ENCODE measurements at places on chromosomes 3 and 15.

DNA sequence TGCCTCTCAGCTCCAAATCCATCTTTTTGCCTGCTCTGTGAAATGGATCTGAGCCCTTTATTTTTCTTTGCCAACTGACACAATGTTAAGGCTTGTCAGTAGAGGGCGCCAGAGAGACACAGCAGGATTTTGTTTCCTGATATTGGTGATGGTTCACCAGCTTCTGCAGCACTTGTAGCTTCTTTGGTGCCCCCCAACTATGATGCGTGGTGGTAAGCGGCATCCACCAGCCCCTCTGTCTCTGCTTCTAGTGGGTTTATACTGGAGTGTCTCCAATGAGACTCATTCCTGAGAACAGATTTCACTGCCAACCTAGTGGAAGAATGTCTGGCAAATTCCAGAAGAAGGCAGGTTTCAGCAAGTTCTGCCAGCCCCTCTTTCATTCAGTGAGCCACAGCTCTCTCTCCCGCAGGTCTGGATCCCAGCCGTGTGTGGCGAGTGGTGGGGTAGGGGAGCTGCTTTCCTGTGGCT is 471.9 kb upstream of the FRG2C start:
- DNase-seq, result no peak

DNA sequence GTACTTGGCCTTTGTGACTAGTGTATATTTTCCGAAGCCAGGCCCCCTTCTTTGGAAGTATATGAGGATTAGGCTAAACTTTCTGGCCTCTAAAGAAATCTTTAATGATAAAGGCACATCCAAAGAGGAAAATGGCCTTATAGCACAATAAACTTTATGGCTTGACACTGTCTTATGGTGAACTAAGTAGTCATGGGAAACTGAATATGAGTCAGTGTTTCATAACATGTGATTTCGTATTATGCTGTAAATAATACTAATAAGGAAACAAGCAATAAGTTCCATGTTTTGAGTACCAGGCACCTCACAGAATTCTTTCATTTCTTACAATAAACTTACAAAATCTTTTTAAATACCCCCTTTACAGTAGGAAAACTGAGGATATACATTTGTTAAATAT is 8.2 kb downstream of the ZPLD1 start:
- no peak for DNase-seq

DNA sequence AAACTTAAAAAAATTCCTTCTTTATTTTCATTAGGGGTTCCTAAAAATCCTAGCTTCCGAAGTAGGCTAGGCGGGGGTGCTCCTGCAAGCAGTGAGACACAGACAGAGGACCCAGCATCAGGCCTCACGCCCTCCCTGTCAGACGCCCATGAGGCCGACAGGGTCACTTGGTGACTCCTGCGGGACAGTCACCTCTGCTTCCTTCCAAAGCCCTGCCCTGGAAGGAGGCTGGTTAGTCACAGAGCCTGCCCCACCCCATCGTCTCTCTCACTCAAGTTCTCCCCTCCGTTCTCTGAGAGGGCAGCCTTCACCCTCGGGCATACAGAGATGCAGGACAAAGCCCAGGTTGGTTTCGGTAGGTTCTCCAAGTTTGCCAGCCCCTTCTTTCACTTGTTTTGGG is 38.6 kb downstream of the EHD4 start:
- no peak for DNase-seq

DNA sequence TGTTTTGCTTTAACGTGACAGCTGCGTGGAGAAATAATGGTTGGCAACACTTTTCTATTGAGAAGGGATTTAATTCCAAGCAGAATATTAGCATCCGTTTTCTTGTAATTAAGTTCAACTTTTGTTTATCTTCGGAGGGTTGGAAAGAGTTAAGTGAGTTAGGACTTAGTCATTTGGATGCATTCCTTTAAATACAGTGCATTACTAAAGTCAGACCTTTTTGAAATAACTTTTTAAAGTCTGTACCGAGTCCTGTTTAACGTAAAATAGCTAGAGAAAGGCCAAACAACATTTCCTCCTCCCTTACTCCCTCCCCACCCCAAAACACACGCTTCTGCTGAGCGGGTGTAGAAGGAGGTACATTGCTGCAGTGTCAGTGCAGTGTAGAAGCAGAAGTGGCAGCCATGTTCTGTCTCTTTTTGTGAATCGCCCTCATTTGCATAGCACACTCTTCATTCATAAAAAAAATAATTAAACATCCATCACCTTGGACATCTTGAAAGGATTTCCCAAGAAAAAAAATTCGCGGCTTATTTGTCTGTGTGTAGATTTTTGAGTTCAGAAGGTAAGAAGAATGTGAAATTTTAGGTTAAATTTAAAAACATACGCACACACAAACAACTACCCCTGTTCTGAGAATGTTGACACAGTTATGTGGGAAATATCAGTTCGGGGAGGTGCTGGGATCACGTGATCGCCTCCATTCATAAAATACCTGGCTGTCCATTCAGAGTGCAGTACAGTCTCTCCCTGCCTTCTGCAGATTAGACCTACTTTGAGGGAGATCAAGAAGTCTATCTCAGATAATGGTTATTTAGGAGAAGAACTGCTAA is 1.6 kb downstream of the SPRED1 start:
- DNase-seq, result peak; percentile 18

- DNase-seq, result no peak
These were observed 3.0 kb downstream of the SNAP23 start for GRCh38 chr15:42498212-42499068.

- no peak for DNase-seq
These were observed 288.5 kb downstream of the VGLL3 start for GRCh38 chr3:86702381-86702958.

DNA sequence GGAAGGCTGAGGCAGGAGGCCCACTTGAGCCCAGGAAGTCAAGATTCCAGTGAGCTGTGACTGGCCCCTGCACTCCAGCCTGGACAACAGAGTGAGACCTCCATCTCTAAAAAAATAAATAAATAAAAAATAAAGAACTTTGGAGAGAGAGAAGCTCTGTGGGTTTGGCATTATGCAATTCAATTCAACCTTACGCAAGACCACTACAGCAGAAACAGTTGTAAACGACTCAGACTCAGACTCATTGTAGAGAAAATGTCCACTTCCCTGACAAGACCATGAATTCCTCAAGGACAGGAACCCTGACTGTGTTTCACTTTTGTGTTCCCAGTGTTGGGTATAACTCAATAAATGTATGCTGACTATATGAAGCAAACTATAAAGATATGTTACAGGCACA is 90.3 kb upstream of the C3orf80 start:
- no peak for DNase-seq

DNA sequence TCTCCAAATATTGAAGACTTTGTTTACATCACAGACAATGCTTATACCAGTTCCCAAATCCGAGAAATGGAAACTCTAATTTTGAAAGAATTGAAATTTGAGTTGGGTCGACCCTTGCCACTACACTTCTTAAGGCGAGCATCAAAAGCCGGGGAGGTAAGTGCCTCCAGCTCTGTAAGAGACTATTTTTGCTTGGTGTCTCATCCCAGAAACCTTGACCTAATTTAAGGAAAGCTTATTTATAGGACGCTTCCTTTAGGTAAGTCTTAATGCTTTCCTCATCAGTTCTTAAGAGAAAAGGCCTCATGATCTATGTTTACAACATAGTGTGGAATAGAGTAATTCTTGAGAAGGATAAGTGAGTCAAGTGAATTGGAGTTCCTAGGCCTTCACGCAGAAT is 11.8 kb downstream of the CCNB2 start:
- DNase-seq, result no peak

GRCh38 chr3:67241084-67241483 is 243.0 kb downstream of the KBTBD8 start:
- no peak for DNase-seq

DNA sequence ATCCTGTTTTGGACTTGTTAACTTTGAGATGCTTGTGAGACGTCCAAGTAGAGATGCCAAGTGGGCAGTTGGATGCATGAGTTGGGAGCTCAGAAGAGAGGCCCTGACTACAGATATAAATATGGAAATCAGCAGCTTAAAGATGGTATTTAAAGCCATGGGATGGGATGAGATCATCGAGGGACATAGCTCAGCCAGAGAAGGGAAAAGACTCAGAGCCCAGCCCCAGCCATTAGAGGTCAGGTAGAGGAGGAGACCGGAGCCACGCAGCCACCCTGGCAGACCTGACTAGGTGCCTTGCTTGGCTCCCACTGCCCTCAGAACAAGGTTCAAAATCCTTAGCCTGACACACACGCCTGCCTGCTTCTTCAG is 31.1 kb downstream of the ATP2B2 start:
- no peak for DNase-seq

DNA sequence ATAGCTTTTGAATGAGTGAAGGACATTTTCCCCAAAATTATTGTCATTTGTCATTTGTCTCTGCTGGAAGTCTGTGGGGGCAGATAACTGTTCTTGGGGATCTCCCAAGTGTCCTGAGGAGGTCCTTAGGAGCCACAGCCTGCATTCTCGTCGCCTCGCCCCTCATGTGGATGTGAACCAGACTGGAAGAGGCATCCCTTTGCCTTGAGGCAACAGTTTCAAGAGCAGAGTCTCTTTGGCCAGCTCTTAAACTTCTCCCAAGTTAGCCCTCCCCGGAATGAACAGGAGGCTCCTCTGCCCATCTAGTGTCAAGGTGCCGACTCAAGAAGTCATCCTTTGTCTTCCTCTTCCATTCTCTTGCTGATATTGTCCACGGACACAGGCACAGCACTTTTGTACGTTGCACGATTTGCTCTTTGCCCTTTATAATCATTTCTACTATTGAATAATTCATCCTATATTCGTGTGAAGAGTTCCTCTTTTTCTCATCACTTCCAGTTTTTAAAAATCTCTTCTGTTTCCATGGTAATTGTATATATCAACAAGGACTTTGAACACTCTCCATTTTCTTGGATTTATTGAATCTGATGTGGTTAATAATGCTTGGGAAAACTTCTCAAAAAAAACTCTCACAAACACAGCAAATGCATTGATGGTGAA is 40.8 kb upstream of the CD47 start:
- DNase-seq, result no peak

GRCh38 chr3:53536282-53536681 is 41.9 kb downstream of the CACNA1D start:
- no peak for DNase-seq

DNA sequence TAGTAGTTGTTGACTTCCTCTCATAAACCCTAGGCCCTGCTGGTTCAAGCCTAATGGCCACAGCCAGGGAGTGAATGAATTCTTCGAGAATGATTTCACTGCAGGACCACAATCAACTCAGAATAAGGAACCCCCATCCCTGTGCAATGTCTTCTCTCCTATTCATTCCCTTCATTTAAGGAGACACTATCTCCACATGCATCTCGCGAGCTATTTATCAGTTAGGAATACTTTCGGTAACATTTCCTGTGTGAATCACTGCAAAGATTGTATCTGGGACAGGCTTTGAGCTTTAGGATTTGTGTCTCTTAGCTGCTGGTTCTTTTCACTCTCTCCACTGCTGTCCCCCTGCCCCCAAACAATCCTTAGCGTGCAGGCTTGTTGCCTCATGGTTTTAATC is 94.4 kb downstream of the MYLK start:
- no peak for DNase-seq

DNA sequence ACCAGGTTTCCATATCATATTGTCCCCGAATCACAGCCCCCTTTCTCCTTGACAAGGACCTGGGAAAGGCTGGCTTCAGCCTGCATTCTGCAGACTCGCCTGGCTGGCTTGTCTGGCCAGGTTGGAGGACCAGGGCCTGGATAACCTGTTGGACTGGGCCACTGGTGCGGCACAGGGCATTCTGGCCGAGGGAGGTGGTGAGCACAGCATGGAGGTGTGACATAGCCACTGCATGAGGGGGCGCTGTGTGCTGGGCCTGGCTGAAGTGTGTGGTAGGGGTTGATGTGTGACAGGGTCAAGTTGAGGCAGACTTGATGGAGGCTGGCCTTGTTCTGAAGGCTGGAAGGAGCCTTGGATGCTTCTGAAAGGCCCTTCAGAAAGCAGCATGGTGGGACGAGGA is 2.9 kb downstream of the ESYT3 start:
- DNase-seq, result no peak

DNA sequence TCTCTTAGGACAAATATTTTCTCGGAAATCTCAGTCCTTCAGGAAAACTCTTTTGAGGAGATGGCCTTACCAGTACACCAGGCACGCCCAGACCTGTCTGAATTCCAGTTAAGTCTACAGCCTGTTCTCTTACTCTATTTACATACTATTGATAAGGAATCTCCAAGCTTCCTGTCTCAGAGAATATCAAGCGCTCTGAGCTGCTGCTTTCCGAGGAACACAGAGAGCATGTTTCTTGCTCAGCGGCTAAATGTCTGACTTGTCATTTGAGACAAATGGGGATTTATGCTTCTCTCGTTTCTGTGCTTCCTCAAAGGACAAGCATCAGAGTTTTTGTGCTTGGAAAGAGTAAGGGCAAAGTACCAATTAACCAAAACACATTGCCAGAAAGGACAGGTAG is 112.4 kb upstream of the CCDC54 start:
- DNase-seq, result no peak

GRCh38 chr3:112633757-112634156 is 7.2 kb downstream of the CCDC80 start:
- DNase-seq, result no peak

- no peak for DNase-seq
These were observed 7.7 kb downstream of the SLC6A6 start for GRCh38 chr3:14410106-14410502.

GRCh38 chr15:90654233-90655136 is 62.7 kb upstream of the BLM start:
- DNase-seq, result no peak

- no peak for DNase-seq
These were observed 167.8 kb upstream of the TLE3 start for GRCh38 chr15:70265466-70265978.

DNA sequence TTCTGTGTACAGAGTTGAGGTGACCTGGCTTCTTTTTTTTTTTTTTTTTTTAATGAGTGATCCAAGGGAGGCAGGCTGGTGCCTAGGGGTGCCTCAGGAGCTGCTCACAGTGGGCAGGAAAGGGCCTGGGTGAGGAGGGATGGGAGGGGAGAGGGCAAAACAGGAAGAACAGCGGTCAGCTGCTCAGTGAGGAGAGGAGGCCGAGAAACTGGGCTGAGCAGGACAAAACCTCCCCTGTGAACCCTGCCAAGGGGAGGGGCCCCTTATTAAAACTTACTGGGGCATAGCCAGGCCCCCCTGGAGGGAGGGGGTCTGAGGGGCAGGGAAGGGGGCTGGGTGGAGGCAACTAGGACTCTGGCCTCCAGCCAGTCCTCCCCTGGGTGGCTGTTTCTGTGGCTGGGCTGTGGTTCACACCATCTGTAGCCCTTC is 3.5 kb downstream of the PLEKHO2 start:
- no peak for DNase-seq

DNA sequence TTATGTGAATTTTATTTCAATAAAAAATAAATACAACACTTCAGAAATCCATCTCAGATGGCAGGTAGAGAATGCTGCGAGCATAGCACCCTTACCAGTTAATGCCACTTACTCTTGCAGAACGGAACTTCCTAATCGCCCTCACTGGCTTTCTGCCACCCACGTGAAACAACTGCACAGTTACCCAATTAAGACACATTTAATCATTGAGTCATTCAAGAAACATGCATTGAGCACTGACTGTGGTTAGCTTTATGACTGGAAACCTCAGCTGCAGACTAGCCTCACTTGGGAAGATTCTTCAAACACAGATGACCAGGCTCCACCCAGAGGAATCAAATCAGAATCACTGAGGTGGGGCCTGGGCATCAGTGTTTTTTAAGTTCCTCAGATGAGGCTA is 5.6 kb upstream of the MFGE8 start:
- DNase-seq, result peak; percentile 81

All from DMS79 treated with DMSO at 0.1 percent for 48 hours (cell line).